ENCODE measurements at places on chromosomes 5 and 9.
A peak's percentile ranks its signal among the peaks of the same experiment; 100 is the strongest.

DNA sequence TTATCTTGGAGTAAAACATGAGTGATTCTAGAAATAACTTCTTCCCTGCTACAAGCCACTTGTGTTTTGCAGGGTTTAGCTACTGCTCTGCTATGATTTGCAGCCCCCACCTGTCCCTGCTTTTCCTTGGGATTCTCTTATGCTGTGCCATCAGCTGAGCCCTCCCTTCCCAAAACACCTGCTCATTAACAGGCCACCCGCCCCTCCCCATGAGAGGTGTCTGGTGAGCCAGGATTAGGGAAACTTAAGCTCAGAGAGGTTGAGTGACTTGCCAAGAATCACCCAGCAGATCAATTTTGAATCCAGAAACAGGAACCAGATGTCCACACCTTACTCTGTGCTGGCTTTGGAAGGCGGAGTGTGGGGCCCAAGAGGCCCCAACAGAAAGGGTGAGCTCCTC lies 111.7 kb upstream of the CXCL14 start:
- DNase-seq: no peak

DNA sequence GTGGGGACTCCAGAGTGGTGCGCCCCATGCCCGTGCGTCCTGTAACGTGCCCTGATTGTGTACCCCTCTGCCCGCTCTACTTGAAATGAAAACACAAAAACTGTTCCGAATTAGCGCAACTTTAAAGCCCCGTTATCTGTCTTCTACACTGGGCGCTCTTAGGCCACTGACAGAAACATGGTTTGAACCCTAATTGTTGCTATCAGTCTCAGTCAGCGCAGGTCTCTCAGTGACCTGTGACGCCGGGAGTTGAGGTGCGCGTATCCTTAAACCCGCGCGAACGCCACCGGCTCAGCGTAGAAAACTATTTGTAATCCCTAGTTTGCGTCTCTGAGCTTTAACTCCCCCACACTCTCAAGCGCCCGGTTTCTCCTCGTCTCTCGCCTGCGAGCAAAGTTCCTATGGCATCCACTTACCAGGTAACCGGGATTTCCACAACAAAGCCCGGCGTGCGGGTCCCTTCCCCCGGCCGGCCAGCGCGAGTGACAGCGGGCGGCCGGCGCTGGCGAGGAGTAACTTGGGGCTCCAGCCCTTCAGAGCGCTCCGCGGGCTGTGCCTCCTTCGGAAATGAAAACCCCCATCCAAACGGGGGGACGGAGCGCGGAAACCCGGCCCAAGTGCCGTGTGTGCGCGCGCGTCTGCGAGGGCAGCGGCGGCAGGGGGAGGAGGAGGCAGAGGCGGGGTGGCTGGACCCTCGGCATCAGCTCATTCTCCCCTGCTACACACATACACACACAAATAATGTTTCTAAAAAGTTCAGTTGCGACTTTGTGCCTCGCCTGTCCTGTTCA lies 668 bp downstream of the GLIS3 start:
- no peak for DNase-seq

DNA sequence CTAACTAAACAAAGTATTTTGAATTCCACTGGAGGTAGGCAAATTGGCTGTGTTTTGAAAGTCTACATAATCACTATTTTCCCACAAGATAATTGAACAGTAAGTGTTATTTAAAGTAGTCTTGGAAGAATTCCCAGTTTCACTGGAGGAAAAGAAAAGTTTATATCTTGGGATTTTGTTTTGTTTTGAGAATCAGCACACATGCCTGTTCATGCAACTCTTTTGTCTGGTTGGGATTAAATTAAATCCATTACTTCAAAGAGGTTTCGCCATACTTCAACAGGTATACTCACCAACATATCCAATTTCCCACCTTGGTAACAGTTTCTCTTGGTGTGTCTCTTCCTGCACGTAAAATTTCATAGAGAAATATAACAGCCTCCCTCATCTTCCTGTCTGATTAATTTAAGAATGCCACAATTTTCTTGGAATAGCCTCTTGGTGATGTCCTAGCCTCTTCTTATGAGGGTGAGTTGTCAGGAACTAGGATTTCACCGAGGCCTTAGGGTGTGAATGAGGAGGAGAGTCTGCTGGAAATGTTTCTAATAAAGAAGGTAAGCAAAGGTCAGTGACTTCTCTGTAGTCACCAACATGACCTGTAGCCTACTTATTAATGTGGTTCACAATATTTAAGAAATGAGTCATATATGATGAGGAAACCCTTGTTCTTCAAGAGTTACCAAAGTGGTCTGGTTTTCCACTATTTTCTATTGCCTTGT lies 48.1 kb downstream of the ITGA2 start:
- DNase-seq: no peak

DNA sequence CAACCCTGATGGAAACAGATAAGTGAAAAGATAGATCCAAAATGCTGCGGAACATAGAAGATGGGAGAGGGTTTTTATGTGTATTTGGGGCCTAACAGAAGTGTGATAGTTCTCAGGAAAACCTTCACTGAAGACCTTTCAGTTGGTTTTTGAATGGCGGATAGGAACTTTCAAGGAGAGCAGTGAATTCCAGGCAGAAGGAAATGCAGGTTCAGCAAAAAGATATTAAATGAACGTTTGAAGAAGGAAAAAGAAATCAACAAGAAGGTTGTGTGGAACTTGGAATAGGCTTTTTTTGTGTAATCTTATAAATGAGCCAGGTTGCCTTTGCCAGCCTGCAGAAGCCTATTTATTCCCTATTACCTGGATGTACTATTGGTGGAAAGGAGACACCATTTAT lies 2.1 kb downstream of the PPIP5K2 start:
- no peak for DNase-seq

- DNase-seq: no peak
These were observed 109.2 kb downstream of the ARHGEF28 start for GRCh38 chr5:73735032-73735734.

GRCh38 chr5:2095011-2095410 lies 212.3 kb upstream of the IRX4 start:
- no peak for DNase-seq

DNA sequence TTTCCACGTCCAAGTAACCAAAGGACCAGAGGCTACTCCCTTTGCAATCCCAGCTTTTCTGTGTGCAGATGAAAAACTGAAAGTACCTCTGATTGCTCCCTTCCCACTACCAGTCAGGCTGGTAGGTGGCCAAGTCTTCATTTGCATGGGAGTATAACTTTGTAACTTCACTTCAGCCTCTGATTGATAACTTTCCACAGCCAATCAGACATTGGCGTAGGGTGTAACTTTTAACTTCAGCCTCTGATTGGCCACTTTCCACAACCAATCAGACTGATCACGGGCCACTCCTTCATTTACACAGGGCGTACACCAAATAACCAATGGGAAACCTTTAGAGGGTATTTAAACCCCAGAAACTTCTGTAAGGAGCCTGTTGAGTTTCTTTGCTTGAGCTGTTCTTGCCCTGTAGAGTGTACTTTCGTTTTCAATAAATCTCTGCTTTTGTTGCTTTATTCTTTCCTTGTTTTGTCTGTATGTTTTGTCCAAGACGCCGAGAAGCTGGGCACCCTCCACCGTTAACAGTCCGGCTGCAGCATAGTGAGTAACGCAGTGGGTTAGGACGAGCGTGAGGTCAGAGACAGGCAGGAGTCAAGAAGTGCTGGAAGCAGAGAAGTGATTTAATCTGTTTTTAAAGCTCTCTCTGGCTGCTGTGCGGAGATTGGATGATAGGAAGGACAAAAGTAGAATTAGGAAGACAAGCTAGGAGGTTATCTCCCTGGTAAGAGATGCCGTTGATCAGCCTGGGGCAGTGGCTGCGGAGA lies 3.5 kb upstream of the EXOSC2 start:
- peak; percentile 99 for DNase-seq

- no peak for DNase-seq
These were observed 160.8 kb downstream of the CEMIP2 start for GRCh38 chr9:71607461-71607881.

Measured in LNCaP clone FGC (cell line).